MV-4-11 (cell line): ENCODE measurements at places on chromosomes 4 and X.

DNA sequence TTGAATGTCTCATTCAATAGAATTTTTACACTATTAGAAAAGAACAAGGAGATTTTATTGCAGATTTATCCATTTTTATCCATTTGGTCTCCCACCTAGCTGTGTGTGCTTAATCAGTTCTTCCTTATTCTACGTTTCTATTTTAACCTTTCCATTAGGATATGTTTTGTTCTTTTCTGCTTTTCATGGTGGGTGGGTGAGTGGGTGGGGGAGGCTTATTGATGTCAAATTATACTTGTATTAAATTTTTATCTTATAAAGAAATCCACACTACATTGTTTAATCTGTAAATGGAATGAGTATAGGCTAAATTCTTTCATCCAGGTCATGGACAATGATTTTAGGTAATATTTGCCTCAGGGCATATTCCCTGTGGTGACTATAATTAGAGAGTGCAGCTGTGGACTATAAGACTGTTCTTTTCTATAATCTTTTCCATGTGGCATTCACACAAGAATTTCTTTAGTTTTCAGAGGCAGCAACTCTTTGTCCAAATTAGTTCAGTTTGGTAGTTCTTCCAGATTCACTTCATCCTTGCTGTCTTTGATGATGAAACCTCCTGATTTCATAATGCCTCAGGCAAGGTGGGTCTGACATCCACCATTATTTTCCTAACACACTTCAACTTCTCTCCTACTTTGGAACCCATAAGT, 2451.8 kb downstream of the PCDH7 start:
- DNase-seq = peak; percentile 16

GRCh38 chrX:68874076-68874475, 45.3 kb downstream of the EFNB1 start:
- no peak for DNase-seq

DNA sequence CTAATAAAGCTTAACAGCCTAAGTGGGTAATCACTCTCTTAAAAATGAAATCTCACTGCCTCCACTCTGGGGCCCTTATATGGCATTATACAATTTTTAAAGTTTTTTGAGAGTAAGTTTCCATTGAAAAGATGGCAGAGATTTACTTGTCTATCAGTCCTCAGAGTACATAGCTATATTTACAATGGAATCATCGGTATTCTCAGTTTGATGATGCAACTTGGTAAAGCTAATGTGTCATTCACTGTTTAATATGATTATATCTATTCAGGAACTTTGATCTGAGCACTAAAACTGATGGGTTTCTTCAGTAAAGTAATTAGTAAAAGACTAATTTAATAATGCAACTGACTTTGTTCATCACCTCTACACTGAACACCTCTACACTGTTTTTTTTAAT, 51.6 kb downstream of the CT47B1 start:
- DNase-seq = no peak

- no peak for DNase-seq
These were observed 89.9 kb downstream of the PLS3 start for GRCh38 chrX:115650916-115651315.

DNA sequence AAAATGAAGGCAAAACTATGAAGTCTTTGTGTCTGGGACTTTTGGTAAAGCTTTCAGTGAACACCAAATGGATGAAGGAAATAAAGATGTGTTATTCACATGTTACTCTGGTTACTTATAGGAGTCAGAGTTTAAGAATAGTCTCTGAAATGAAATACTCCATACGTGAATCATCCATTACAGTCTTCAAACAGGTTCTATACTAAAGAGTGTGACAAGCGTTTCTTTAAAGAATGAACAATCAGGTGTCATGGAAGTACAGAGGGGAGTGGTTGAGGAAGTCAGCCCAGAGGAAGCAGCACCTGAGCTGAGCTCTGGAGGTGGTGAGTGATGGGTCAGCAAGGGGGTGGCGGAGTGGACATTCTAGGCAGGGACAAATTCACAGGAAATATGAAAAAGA, 41.8 kb upstream of the SORBS2 start:
- DNase-seq = no peak

- DNase-seq = peak; percentile 53
These were observed 5.7 kb downstream of the TCEANC start for GRCh38 chrX:13658602-13659001.

DNA sequence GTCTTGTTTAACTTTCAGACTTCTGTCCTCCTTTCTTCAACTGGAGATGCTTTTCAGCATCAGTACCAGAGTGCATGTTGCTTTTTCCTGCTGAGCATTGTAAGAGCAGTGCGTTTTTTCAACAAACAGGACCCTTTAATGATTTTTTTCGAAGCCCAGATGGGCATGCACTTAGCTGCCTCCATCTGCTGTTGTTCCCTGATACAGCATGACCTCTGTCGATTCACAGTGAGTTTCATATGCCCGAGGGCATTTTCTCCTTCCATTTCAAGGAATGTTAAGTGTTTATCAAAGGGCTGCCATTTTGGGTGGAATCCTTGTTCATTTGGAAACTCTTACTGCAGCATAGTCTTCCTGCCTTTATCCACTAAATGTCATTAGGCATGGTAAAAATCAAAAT, 428.6 kb downstream of the DTHD1 start:
- DNase-seq = no peak

DNA sequence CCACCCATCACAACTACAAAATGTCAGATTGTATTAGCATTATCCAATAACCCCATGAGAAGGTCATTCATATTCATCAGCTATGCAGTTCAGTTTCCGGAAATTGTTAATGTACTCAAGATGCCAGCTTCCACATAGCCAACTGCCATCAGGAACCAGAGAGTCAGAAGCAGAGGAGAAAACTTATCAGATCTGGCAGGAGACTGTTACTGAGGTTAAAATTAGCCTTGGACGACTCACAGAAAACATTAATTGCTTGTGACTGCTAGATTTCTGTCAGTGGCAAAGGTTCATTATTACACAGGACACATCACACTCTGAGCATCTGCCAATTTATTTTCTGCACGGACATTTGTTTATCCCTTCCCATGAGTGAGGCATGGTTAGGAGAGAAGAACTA, 352.8 kb downstream of the DHRSX start:
- DNase-seq = no peak

DNA sequence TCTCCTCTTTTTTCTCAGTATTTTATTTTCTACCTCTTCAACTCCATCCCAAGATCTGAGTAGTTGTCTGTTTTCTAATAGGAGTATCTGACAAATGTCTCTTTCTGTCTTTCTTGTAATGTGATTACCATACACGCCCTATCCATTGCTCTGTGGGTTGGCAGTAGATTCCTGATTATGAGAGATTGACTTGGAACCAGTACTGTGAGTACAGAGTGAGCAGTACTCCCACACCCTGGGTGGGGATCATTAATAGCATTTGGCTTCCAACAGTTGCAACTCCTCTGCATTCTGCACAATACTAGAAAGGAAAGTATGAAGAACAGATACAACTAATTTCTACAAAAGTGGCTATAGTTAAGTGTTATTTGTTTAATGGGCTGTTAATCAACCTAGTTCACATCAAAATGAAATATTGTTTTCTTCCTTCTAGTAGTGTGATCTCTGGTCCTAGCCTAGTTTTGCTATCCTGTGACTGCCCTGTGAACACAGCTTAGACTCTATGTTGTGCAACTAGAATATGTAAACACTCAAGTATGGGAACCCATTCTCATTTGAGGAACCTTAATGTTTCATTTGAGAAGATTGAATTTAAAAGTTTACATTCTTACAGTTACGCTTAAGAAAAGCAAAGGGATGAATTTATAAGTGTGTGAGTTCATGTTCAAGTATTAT, 112.9 kb downstream of the PTPN13 start:
- no peak for DNase-seq

GRCh38 chrX:16585486-16586376, 64.2 kb upstream of the S100G start:
- no peak for DNase-seq

GRCh38 chr4:81207828-81208227, 7.2 kb downstream of the PRKG2 start:
- DNase-seq = no peak

DNA sequence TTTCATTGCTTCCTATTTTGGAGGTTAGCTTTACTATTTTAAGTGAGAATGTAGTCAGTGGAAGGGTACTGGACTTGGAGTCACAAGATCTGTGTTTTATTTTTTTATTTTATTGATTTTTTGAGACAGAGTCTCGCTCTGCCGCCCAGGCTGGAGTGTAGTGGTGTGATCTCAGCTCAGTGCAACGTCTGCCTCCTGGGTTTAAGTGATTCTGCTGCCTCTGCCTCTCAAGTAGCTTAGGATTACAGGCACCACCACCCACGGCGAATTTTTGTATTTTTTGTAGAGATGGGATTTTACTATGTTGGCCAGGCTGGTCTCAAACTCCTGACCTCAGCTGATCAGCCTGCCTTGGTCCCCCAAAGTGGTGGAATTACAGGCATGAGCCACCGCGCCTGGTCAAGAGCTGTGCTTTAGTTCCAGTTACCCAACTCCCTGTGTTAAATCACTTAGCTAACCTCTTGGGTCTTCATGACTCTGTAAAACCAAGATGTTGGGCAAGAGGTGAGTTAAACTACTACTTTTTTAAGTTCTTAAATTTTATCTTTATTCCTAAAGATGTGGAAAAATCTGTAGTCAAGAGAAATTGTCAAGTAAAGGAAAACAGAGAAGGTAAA, 11.2 kb downstream of the USP9X start:
- DNase-seq = peak; percentile 11

DNA sequence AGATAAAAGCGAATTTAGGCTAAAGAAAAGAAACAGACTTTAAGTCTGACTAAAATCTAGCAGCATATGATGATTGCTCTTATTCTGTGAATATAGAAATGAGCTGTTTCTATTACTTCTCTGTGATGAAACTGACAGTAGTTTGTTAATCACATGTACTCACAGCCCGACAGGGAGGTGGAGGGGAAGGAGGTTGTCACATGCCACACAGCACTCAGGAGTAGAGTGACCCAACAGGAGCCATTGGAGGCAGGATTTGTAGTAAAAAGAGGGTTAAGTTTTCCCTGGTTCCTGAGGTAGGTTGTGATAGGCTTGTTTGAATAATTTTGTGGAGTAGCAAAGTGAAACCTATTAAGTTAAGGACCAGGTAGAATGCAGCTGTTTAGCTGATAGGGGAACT, 495.9 kb downstream of the CENPC start:
- DNase-seq = no peak

GRCh38 chrX:63657821-63658220, 127.2 kb downstream of the ARHGEF9 start:
- DNase-seq = peak; percentile 88

DNA sequence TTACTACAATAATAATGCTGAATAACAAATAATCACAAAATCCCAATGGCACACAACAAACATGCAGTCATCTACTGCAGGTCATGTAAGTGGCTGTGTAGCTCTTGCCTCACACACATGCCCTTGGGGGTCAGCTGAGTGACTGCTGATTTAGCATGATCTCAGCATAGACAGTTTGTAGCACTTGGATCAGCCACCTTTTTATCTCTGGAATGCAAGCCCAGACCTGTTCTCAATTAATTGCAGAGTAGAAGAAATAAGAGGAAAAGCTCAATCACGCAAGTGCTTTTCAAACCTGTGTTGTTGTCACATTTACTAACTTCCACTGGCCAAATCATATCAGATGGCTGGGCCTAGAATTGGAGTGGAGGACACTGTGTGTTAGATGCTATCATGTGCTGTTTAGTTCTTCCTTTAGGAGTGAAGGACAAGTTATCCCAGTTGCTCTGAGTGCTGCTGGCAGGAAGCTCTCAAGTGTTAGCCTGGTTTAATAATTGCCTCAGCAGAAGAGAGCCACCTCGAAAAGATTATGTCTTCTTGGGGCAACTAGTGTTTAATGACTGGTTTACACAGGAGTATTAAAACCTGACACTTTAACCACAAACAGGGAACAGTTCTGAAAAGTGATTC, 128.3 kb upstream of the EPHA5 start:
- no peak for DNase-seq

DNA sequence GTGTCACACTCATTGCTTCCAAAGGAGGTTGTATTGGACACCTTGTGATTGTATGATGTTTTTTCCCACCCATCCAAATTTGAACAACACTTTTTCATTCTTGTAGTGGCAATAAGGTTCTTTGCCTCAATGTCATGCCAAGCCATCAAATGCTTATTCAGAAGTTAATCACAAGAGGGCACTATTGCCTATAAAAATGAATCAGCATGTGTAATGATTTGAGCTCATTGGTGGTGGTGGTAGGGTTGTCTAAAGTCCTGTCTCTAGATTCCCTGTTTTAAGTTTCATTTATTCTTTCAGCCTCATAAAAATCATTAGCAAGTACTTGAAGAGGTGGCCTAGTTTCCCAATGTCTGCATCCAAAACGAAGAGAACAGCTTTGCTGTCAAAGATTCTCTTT, 37.0 kb downstream of the IRS4 start:
- peak; percentile 14 for DNase-seq

DNA sequence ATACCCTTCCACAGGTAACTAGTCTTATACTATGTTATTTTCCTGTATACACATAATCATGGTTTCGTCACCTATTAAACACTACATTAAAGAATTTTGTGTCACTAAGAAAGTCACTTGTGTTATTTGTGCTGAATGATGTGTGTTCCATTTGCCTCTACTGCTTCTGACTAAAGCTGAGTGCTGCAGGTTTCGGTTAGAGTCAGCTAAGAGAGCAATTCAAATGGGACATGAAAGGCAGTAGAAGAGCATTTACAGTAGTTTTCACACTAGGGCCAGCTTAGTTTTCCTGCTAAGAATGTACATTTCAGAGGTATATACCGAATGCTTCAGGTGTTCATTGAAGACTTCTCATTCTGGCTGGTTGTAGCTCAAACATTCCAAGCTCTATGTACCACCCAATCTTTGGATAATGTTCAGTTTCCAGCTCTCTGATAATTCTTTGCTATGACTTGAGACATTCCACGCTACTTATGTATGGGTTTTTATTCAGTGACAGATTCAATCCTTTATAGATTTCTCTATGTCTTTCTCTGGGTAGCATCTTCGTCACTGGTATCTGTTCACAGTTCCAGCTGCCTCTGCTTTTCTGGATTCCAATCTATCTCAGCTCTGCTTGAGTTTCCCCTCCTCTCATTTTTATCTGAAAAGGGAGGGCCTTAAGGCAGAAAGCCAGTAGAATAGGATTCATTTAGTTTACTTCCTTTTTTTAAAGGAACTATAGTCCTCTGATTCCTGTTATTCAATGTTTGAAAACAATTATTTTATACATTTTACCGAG, 164.4 kb downstream of the CXXC4 start:
- DNase-seq = no peak

GRCh38 chrX:10367406-10367805, 210.6 kb downstream of the CLCN4 start:
- no peak for DNase-seq

DNA sequence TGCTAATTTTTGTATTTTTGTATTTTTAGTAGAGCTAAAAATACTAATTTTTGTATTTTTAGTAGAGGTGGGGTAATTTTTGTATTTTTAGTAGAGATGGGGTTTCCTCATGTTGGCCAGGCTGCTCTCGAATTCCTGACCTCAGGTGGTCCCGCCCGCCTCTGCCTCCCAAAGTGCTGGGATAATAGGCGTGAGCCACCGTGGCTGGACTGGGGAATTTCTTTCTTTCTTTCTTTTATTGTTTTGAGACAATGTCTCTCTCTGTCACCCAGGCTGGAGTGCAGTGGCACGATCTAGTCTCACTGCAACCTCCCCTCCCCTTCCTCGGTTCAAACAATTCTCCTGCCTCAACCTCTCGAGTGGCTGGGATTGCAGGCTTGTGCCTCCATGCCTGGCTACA, 83.0 kb downstream of the FAM193A start:
- DNase-seq = no peak
